ENCODE measurements at places on chromosomes 16 and 17. TPM values are rescaled to one million over a fixed set of nuclear protein-coding genes. Genes with fewer than 3 reads are reported as not detected.
A peak's percentile ranks its signal among the peaks of the same experiment; 100 is the strongest.

DNA sequence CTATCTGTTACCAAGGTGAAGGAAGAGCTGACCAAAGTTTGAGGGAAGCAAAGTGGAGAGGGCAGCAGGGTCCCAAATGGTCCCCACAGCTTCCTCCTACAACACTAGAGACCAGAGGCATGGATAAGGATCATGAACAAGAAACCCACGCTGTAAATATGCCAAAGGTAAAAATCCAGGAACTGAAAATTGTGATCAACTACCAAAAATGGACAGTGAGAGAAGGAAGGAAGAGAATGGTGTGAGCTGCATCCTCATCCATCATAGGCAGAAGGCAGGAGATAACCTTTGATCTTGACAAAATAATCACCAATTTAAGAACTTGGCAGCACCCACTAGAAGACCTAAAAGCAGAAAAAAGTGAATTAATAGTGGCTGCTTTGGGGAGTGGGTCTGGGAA is 66.2 kb downstream of the CYTH1 start:
- H3K4me1 ChIP-seq = peaks cover 24% of the 10 kb centered on the region
- H3K36me3 ChIP-seq = no peaks in the 10 kb centered on the region
- no peak for DNase-seq
- H3K4me3 ChIP-seq = no peak overlapping the region
- H3K27me3 ChIP-seq = no peaks in the 10 kb centered on the region
- H3K27ac ChIP-seq = no peak overlapping the region

DNA sequence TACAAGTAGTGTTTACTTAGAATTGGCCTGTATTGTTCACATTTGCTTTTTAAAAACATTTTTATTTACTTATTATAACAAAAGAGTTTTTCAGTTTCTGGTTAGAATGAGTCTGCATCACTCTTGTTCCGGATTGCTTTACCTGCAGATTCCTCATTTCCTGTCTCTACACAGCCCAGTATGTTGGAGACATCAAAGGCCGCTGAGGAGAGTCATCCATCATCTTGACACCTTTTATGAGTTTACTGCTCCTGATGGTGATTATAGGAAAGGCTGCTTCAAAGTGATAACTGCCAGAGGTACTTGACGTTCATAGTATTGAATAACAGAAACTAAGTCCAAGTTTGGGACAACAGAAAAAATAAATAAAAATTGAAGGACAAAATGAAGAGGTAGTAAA is 490.5 kb upstream of the CA10 start:
- no peaks in the 10 kb centered on the region for H3K4me1 ChIP-seq
- no peaks in the 10 kb centered on the region for H3K36me3 ChIP-seq
- no peaks in the 10 kb centered on the region for H3K27me3 ChIP-seq

DNA sequence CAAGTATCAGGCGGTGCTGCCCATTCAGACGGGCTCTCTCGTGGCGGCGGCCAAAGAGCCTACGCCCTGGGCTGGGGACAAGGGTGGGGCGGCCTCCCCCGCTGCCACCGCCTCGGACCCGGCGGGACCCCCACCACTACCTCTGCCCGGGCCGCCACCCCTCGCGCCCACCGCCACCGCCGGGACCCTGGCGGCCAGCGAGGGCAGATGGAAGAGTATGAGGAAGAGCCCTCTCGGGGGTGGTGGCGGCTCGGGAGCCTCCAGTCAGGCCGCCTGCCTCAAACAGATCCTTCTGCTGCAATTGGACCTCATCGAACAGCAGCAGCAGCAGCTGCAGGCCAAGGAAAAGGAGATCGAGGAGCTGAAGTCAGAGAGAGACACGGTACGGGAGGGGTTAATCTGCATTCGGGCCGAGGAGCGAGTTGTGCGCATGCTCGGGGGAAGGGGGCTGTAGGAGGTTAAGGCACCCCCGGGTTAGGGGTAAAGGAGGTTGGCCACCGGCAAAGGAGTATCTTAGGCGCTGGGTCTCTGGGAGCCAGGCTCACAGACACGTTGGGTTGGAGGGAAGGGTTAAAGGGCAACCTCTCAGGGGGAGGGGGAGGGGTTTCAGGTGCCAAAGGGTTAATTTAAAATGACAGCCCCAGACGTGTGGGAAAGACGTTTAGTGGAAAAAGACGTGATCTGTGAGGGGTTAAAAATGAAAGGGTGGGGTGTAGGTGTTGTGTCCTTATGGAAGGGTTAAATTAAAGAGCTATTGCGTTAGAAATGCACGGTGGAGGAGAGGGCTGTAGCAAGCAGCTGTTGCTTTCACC is 1.4 kb downstream of the MSL1 start:
- H3K27me3 ChIP-seq = no peaks in the 10 kb centered on the region
- peak overlapping the region; percentile 85 for H3K27ac ChIP-seq
- peaks cover 32% of the 10 kb centered on the region for H3K36me3 ChIP-seq
- peak overlapping the region; percentile 96 for H3K4me3 ChIP-seq
- H3K4me1 ChIP-seq = peaks cover 22% of the 10 kb centered on the region

GRCh38 chr16:78663690-78664089 is 564.2 kb downstream of the WWOX start:
- H3K4me3 ChIP-seq = no peak overlapping the region
- DNase-seq = no peak
- H3K36me3 ChIP-seq = no peaks in the 10 kb centered on the region
- peaks cover 10% of the 10 kb centered on the region for H3K4me1 ChIP-seq

- no peak overlapping the region for H3K4me3 ChIP-seq
- peaks cover 16% of the 10 kb centered on the region for H3K4me1 ChIP-seq
- no peak for DNase-seq
- H3K36me3 ChIP-seq = no peaks in the 10 kb centered on the region
Measured at GRCh38 chr16:84807776-84808175, 12.0 kb upstream of the CRISPLD2 start.

DNA sequence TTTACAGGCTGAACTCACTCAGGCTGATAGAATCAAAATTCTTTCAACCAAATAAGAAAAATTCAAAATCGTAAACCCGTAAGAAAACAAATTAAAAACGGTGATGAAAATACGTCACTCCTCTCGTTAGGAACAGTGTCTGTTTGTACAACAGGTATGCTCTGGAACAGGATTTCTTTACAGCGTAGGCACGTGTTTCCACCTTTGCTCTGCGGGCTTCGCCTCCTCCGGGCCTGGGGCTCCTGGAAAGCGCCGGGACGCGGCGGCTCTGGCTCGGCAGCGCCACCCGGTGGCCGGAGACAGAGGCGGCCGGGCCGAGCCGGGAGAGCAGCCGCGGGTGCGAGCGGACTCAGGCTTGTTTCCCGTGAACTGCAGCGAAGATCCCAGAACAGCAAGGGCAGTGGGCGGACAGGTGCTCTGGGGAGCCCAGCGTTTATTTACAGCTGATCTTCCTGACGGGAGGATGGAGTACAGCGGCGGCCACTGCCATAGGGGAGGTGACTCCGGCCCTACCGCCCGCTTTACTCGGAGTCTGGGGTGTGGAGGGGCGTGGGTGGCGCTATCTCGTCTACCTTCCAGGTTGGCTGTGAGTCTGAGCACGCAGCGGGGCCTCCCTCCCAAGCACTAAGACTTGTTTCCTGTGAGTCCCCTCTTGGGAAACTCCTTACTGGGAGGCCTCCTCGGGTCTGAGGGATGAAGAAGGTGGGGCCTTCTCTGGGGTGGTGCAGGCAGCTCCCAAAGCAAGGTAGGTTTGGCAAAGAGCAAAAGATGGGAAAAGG is 40.5 kb upstream of the ATP2A3 start:
- H3K4me1 ChIP-seq = peaks cover 28% of the 10 kb centered on the region
- H3K4me3 ChIP-seq = no peak overlapping the region
- H3K36me3 ChIP-seq = peaks cover 44% of the 10 kb centered on the region
- peak; percentile 66 for DNase-seq
- H3K27ac ChIP-seq = no peak overlapping the region

DNA sequence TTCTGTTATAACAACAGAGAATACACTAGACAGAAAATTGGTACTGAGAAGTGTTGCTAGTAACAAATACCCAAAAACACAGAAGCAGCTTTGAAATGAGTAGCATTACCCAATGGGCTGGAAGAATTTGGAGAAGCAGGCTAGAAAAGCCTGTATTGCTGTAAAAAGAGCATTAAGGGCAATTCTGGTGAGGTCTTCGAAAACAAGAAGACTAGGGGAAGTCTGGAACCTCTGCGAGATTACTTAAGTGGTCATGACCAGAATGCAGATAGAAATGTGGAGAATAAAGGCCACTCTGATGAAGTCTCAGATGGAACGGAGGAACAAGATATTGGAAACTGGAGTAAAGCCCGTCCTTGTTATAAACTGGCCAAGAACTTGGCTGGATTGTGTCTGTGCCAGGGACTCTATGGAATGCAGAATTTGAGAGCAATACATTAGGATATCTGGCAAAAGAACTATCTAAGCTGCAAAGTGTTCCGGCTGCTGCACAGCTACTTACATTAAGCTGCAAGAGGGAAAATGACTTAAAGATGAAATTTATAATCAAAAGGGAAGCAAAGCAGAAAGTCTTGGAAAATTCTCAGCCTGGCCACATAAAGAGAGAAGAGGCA is 44.9 kb upstream of the PEMT start:
- no peaks in the 10 kb centered on the region for H3K36me3 ChIP-seq
- peaks cover 16% of the 10 kb centered on the region for H3K4me1 ChIP-seq
- H3K27ac ChIP-seq = peak overlapping the region; percentile 18
- H3K4me3 ChIP-seq = no peak overlapping the region
- peaks cover 2% of the 10 kb centered on the region for H3K27me3 ChIP-seq

DNA sequence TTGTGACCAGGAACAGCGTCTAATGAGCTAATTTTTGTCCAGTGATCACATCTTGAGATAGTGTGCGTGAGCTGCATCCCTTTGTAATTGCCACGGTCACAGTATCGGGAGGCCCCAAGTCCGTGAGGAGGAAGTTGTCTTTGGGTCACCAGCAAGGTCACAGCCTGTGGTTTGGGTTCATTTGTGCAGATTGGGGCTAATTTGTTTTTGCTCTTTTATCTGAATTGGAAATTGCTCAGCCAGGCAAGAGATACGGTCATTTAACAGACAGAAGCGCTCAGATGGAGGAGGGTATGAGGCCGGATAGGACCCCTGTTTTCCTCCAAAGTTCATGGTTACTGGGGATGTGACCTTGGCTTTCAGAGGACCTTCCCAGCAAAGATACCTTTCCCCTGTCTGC is 174.1 kb downstream of the SNX29 start:
- no peak for DNase-seq
- no peaks in the 10 kb centered on the region for H3K27me3 ChIP-seq
- H3K27ac ChIP-seq = no peak overlapping the region
- peaks cover 15% of the 10 kb centered on the region for H3K4me1 ChIP-seq
- no peaks in the 10 kb centered on the region for H3K36me3 ChIP-seq

DNA sequence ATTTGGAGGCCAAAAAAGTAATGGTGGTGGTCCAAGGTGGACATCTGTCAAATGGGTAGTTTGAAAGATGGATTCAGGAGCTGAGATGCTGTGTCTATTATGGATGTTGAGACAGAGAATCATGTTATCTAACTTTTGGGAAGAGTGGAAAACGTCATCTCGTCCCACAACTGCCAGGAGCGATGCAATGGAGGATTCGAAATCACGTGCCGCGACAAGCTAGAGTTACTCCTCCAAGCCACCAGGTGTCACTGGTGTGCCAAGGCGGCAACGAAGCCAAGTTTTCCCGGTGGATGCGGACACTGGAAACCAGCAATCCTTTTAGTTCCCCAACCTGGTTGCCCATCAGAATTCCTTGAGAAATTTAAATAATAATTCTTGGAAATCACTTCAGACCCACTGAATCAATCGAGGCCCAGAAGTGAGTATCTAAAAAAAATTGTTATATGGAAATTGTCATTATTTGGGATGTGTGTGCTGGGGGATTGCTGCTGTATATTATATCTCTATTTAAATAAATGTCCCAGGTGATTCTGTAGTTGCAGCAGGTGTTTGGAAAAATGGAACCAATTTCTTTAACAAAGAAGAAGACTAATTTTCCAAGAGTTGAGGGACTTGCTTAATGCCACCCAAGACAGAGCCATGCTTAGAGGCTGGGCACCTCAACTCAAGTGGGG is 206.1 kb downstream of the HAPSTR1 start:
- peak; percentile 13 for DNase-seq
- H3K36me3 ChIP-seq = no peaks in the 10 kb centered on the region
- no peaks in the 10 kb centered on the region for H3K27me3 ChIP-seq
- no peak overlapping the region for H3K4me3 ChIP-seq
- no peak overlapping the region for H3K27ac ChIP-seq
- H3K4me1 ChIP-seq = no peaks in the 10 kb centered on the region

DNA sequence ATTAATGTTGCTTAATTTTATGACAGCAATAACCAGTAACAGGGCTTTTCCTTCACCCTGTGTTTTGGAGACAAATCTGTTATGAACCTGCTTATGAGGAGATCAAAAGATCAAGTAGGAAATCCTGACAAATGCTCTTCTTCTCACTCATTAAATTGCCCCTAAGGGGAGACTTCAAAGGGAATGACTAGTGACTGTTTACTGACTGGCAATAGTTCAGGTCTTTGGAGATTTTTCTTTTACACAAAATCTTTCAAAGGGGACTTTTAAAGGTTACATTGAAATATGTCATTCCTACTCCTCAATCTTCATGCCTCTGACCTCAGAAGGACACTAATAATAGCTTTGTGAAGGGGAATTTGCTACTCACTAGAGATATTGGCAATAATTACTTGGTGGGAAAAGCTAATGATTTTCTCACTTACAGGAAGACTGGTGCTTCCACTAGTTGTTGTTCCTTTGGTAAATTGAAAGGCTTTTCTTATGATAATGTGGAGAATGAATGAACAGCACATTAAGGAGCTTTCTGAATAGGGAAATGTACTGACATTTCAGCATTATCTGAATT is 292.9 kb upstream of the CA10 start:
- no peak overlapping the region for H3K27ac ChIP-seq
- H3K27me3 ChIP-seq = no peaks in the 10 kb centered on the region
- no peaks in the 10 kb centered on the region for H3K4me1 ChIP-seq

DNA sequence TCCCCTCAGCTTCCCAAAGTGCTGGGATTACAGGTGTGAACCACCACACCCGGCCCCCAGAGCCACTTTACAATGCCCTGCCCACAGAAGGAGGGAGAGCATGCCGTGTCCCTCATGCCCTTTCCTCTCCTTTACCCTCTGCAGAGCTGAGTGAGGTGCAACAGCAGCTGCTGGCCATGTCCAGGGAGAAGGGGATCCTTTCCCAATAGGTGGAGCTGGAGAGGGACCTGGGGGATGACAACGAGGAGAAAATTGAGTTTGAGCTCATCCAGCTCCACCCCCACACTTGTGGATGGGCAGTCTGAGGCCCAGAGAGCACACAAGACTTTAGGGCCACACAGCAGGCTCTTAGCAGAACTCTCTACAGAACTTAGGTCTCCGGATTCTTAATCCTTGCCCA is 7.9 kb upstream of the GSDMA start:
- H3K4me3 ChIP-seq = no peak overlapping the region
- no peaks in the 10 kb centered on the region for H3K36me3 ChIP-seq
- peaks cover 23% of the 10 kb centered on the region for H3K4me1 ChIP-seq
- DNase-seq = no peak

GRCh38 chr16:1497014-1497598 is 3.9 kb downstream of the TELO2 start:
- no peaks in the 10 kb centered on the region for H3K27me3 ChIP-seq
- H3K27ac ChIP-seq = no peak overlapping the region
- H3K4me3 ChIP-seq = no peak overlapping the region
- H3K36me3 ChIP-seq = peaks cover 75% of the 10 kb centered on the region
- H3K4me1 ChIP-seq = peaks cover 24% of the 10 kb centered on the region

GRCh38 chr16:54312502-54312991 is 26.0 kb upstream of the IRX3 start:
- DNase-seq = no peak
- no peak overlapping the region for H3K4me3 ChIP-seq
- no peaks in the 10 kb centered on the region for H3K27me3 ChIP-seq
- no peak overlapping the region for H3K27ac ChIP-seq
- H3K4me1 ChIP-seq = no peaks in the 10 kb centered on the region

GRCh38 chr17:66684261-66684660 is 150.7 kb upstream of the CACNG5 start:
- peaks cover 3% of the 10 kb centered on the region for H3K4me1 ChIP-seq
- no peak overlapping the region for H3K27ac ChIP-seq
- H3K27me3 ChIP-seq = no peaks in the 10 kb centered on the region
- H3K4me3 ChIP-seq = no peak overlapping the region

The STAC2 gene
- total RNA-seq = 0.04 TPM

The PPP1R1B gene
- 1.7 TPM for total RNA-seq

The TRPV3 gene
- 1.2 TPM for total RNA-seq

The KRT24 gene
- not detected for total RNA-seq

The CHST4 gene
- total RNA-seq = 0.04 TPM

The EIF3C gene
- total RNA-seq = 364 TPM

The KRTAP4-5 gene
- not detected for total RNA-seq

Measured in muscle of leg (tissue), 16 donors.